ENCODE measurements at places on chromosomes 5 and 9. TPM values are rescaled to one million over a fixed set of nuclear protein-coding genes. Genes with fewer than 3 reads are reported as not detected.

DNA sequence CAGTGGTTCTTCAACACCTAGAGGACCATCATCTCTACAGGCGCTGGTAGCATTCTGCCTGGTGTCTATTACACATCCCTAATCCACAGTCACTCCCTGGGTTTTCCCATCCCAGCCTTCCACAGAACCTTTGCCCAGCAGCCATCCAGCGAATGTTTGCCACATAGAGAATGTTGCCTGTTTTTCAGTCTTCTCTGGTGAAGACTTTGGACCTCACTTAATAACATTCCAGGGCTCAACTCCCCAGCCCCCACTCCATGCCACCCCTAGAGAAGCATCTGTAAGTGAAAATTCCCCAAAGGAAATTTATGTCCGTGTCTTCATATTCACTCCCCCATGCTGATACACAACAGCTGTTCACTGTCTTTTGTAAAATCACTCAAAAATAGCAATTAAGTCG, 249.6 kb downstream of the AOPEP start:
- no peak for DNase-seq
- H3K27ac ChIP-seq = no peak overlapping the region
- H3K27me3 ChIP-seq = no peaks in the 10 kb centered on the region
- H3K4me3 ChIP-seq = no peak overlapping the region

DNA sequence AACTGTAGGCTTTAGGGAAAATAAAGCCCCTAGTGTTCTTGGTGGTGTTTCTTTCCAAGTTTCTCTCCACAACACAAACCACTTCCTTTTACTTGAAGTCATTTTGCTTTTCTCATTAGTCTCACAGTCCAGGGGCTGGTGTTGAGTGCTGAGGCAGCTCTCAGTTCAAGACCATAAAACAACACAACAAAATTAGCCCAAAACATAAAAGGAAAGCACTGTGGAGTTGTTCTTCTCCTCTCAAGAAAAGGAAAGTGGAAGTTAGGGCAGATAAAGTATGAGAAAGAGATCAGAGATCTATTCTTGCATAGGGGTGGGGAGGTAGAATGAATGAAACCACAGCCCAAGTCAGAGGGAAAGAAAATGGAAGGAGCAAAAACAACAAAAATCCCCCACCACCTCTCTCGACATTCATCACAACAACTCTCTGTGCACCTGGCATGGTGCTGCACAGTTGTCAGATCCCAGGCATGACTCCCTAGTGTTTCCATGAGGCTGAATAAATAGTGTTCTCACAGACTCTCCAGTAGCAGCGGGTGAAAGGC, 569.9 kb downstream of the RAB3C start:
- no peak overlapping the region for H3K27ac ChIP-seq
- no peak for DNase-seq
- H3K27me3 ChIP-seq = no peaks in the 10 kb centered on the region
- no peak overlapping the region for H3K4me3 ChIP-seq

NTNG2 gene
- under 0.01 TPM for total RNA-seq

ADCY2 gene
- total RNA-seq = 4.9 TPM

- no peak for DNase-seq
- no peaks in the 10 kb centered on the region for H3K27me3 ChIP-seq
- no peaks in the 10 kb centered on the region for H3K4me1 ChIP-seq
- peak overlapping the region; percentile 95 for H3K4me3 ChIP-seq
- H3K27ac ChIP-seq = peak overlapping the region; percentile 98
Measured at GRCh38 chr5:57171816-57172465, 1.9 kb upstream of the GPBP1 start.

GRCh38 chr5:37722236-37723161, 117.3 kb downstream of the GDNF start:
- H3K27ac ChIP-seq = no peak overlapping the region
- no peak for DNase-seq
- no peaks in the 10 kb centered on the region for H3K4me1 ChIP-seq
- peaks cover 11% of the 10 kb centered on the region for H3K36me3 ChIP-seq
- no peaks in the 10 kb centered on the region for H3K27me3 ChIP-seq

- no peaks in the 10 kb centered on the region for H3K4me1 ChIP-seq
- H3K4me3 ChIP-seq = no peak overlapping the region
- no peak overlapping the region for H3K27ac ChIP-seq
- no peaks in the 10 kb centered on the region for H3K36me3 ChIP-seq
Measured at GRCh38 chr5:167665841-167666375, 625.5 kb upstream of the WWC1 start.

- no peak overlapping the region for H3K4me3 ChIP-seq
- no peak overlapping the region for H3K27ac ChIP-seq
Measured at GRCh38 chr5:101686536-101687157, 609.4 kb downstream of the SLCO4C1 start.

ANKRD18A gene
- 5.0 TPM for total RNA-seq

PHF19 gene
- total RNA-seq = 19.0 TPM

ZDHHC11 gene
- total RNA-seq = 9.5 TPM

DNA sequence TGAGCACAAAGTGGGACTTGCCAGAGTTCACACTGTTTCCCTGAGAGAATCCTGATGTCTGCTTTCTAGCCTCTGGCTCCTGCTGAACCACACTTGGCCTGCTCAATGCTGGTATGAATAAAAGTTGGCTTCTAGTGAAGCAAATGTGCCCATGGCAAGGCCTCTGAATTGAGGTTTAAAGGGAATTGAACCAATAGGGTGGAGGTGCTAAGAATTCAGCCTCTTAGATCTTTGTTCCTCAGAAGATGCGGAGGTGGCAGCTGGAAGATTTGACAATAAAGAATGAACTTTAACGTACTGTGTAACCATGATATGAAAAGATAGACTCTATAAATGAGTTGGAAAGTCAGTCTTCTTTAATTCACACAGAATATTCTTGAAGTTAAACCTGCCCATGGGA, 57.2 kb downstream of the RASGRF2 start:
- H3K4me3 ChIP-seq = no peak overlapping the region
- H3K27ac ChIP-seq = no peak overlapping the region
- DNase-seq = no peak
- H3K4me1 ChIP-seq = no peaks in the 10 kb centered on the region
- H3K36me3 ChIP-seq = no peaks in the 10 kb centered on the region

DNA sequence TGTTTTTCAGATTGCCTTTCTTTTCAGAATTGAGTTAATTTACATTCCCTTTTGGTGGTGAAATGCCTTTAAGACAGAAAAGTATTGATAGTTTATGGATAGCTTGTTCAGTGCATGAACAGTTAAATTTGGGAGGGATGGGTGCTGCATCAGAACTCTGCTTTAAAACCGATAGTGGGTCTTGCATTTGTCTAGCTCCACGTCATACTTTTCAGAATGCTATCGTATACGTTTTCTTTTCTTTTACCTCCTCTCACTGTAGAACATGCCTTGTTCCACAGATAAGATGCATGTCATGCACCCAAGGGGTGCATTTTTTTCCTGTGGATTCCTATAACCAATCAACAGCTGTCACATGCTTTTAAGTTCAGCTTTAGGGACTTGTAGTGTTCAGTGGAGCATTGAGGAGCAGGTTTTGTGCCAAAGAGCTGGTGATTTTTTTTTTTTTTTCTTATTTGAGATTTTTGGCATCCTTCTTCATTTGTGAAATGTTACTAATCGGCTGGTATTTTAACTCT, 2.3 kb downstream of the SLC44A1 start:
- H3K27ac ChIP-seq = no peak overlapping the region
- H3K4me1 ChIP-seq = no peaks in the 10 kb centered on the region
- peak overlapping the region; percentile 89 for H3K4me3 ChIP-seq
- H3K27me3 ChIP-seq = no peaks in the 10 kb centered on the region

FOXD4L4 gene
- total RNA-seq = 0.32 TPM

- H3K27me3 ChIP-seq = no peaks in the 10 kb centered on the region
- H3K4me3 ChIP-seq = no peak overlapping the region
- no peak for DNase-seq
- no peaks in the 10 kb centered on the region for H3K4me1 ChIP-seq
- no peaks in the 10 kb centered on the region for H3K36me3 ChIP-seq
Measured at GRCh38 chr5:156361436-156362109, 34.6 kb downstream of the SGCD start.

DNA sequence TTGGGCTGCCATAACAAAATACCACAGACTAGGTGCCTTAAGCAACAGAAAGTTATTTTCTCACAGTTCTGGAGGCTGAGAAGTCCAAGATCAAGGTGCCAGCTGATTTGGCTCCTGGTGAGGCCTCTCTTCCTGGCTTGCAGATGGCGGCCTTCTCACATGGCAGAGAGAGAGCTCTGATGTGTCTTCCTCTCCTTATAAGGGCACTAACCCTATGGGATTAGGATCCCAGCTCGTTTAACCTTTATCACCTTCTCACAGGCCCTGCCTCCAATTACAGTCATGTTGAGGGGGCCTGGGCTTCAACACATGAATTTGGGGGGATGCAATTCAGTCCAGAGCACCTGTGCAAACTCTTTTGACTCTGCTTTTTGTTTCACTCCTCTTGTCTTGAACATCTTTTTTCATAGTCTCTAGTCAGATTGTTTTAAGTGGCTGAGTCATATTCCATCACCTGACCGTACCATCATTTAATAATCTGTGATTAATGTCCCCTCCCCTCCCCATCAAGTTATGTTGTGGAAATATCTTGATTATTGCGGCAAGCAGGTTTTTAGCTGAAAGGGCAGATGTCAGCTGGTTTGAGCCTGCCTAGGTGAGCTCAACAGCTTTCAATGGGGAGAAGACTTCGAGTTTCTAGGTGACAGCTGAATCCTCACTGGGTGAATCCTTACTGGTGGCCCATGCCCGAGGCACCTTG, 61.8 kb downstream of the NDFIP1 start:
- no peaks in the 10 kb centered on the region for H3K36me3 ChIP-seq
- H3K27me3 ChIP-seq = no peaks in the 10 kb centered on the region
- H3K4me1 ChIP-seq = no peaks in the 10 kb centered on the region

- DNase-seq = no peak
- peaks cover 9% of the 10 kb centered on the region for H3K4me1 ChIP-seq
- no peaks in the 10 kb centered on the region for H3K27me3 ChIP-seq
- H3K4me3 ChIP-seq = no peak overlapping the region
- no peak overlapping the region for H3K27ac ChIP-seq
Measured at GRCh38 chr5:122719991-122720746, 54.7 kb upstream of the SNX2 start.

DNA sequence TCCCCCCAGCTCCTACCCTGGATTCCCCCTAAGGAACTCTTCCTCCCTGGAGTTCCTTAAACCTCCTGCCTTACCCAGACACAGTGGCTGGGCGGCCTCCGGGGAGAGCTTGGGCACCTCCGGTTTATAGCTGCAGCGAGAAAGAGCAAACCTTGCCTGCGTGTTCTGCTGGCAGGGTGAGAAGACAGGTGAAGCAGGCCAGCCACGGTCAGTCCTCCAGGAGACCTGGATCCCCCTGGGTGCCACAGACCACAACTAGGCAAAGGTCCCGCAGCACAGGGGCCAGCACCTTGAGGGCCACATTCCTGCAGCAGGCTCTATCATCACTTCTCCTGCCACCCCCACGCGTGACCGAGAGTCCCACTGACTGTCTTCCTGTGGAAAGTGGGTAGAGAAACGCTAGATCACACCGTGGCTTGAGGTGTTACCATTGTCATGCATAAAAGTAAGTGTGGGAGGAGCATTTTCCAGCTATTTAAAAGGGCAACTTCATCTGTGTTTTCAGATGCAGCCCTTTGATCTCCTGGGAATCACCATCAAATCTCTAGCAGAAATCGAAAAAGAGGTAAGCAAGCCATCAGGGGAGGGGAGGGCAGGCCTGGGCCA, 130.2 kb upstream of the LMX1B start:
- no peaks in the 10 kb centered on the region for H3K4me1 ChIP-seq
- no peak overlapping the region for H3K27ac ChIP-seq
- no peaks in the 10 kb centered on the region for H3K36me3 ChIP-seq
- DNase-seq = no peak
- H3K27me3 ChIP-seq = no peaks in the 10 kb centered on the region
- no peak overlapping the region for H3K4me3 ChIP-seq

DNA sequence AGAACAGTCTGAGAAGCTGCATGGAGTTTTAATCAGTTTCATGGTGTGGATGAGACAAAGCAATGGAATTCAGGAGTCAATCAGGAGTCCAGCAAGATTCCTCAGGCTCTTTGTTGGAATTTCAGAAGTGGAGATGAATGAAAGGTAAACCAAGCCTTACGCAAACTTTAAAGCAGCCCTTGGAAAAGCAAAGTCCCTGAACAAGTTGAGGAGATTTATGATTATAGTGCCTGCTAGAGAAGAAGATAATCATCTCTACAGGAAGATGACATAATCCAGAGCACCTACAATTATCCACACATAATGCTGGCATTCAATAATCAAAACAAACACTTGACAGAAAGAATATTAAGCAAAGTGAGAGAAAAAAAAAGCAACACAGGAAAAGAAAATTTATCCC, 1380.1 kb upstream of the NUDT12 start:
- H3K4me1 ChIP-seq = no peaks in the 10 kb centered on the region
- no peaks in the 10 kb centered on the region for H3K27me3 ChIP-seq
- DNase-seq = no peak
- no peak overlapping the region for H3K27ac ChIP-seq
- no peaks in the 10 kb centered on the region for H3K36me3 ChIP-seq
- no peak overlapping the region for H3K4me3 ChIP-seq

DNA sequence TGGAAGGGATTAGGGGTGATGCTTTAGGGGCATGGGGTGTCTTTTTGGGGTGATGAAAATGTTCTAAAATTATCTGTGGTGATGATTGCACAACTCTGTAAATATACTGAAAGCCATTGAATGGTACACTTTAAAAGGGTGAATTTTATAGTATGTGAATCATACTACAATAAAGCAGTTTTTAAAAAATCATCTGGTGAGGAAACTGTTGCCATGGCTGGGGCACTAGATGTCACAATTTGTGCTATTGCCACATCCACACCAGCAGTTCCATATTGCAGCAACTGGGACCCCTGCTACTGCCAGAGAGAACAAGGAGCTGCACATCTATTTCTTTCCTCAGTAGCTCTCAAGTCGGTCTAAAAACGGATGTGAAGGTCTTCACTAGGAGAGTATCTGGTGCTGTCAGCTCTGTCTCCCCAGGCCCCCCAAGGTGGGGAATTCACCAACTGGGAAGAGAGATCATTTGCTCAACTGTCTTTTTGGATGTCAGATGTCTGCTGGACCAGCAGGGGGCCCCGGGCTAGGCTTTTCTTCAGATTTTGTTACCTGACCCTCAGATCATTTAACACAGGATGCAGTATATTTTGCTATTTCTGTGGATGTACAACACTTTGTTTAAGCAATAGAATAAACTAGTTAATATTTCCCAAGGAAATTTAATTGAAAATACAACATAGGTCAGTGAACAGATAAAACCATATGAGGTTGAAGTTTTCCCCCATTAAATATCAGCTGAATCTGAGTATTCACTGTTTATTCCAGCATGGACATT, 13.2 kb downstream of the CMYA5 start:
- H3K4me1 ChIP-seq = no peaks in the 10 kb centered on the region
- no peak for DNase-seq
- H3K27me3 ChIP-seq = no peaks in the 10 kb centered on the region
- peak overlapping the region; percentile 89 for H3K27ac ChIP-seq
- H3K36me3 ChIP-seq = no peaks in the 10 kb centered on the region

GRCh38 chr9:110821064-110821463, 152.5 kb downstream of the MUSK start:
- H3K27me3 ChIP-seq = no peaks in the 10 kb centered on the region
- H3K4me3 ChIP-seq = no peak overlapping the region
- no peak for DNase-seq

- DNase-seq = no peak
- no peaks in the 10 kb centered on the region for H3K4me1 ChIP-seq
Measured at GRCh38 chr5:123116058-123116457, 27.0 kb downstream of the PRDM6 start.

Measured in breast epithelium (tissue), 4 donors.